NCI-H187 (cell line): ENCODE measurements at places on chromosomes 4 and X.

DNA sequence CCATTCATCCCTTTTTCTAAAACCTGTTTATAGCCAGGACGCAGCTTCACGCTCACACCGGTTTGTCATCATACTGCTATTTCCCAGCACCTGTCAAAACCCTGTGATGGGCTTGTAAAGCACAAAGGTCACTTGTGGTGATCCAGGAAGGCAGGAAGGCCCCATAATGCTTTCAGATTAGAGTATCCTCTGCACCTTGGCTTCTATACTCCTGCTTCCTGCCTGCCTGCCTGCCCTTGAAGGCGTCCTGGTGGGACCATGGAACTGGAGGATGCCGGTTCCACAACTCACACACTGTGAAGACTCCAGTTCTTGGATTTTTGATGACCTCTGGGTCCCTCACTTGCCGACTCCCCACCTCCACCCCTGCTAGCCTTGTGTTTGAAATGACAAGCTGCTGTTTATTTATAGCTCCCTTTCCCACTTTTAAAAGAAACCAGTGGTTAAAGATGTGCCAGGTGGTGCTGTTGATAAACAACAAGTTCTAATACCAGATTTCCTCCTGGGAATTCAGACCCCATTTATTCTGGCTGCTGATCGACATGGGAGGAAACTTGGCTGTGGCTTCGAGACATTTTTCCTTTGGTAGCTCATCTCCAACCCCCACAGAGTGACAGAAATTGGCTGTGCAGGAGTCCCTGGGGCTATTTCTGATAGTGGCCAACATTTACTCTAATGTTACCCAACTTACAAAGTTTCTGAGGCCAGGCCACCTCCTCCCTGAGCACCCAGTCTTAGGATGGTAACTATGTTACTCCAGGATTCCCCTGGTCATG is 211.5 kb downstream of the KDR start:
- no peak for DNase-seq

- no peak for DNase-seq
Measured at GRCh38 chr4:27524224-27524623, 663.6 kb downstream of the STIM2 start.

DNA sequence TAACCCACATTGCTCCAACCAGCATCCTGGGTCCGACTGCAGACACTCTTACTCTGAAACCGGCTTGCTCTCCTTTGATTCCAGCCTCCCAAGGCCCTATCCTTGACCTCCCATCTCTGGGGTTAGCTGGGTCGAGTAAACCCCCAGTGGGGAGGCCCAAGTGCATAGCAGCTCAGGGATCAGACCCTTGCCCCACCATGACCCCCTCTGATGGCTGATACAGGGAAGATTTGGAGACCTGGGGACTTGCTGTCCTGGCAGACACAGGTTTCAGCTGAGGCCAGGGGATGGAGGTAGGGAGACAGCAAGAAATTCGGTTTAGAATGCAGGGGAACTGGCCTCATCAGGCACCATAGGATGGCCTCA is 23.6 kb upstream of the CDKL5 start:
- DNase-seq: no peak

DNA sequence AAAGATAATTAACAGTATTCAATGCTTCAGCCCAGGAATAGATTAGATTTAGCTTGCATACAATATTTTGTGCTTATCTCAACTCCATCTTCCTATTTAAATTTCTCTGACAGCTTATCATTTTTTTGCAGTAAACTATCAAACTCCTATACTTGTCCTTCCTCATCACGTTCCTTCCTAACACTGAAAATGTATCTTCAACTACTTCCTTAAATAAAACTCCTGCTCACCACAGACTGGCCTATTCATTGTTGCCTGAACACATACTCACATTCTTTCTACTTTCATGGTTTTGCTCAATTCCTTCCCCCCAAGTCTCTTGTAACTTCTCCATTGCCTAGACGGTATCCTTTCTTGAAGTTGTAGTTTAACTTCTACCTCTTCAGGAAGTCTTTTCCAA is 28.5 kb upstream of the PTPN13 start:
- no peak for DNase-seq

GRCh38 chr4:86626066-86626465 is 32.0 kb downstream of the PTPN13 start:
- DNase-seq: no peak

- DNase-seq: peak; percentile 95
Measured at GRCh38 chrX:15335135-15336022, at the start of gene PIGA. Gene PIGA (minus strand): TSS chrX:15335523. CDS start chrX:15331930, 3,593 bp downstream.

DNA sequence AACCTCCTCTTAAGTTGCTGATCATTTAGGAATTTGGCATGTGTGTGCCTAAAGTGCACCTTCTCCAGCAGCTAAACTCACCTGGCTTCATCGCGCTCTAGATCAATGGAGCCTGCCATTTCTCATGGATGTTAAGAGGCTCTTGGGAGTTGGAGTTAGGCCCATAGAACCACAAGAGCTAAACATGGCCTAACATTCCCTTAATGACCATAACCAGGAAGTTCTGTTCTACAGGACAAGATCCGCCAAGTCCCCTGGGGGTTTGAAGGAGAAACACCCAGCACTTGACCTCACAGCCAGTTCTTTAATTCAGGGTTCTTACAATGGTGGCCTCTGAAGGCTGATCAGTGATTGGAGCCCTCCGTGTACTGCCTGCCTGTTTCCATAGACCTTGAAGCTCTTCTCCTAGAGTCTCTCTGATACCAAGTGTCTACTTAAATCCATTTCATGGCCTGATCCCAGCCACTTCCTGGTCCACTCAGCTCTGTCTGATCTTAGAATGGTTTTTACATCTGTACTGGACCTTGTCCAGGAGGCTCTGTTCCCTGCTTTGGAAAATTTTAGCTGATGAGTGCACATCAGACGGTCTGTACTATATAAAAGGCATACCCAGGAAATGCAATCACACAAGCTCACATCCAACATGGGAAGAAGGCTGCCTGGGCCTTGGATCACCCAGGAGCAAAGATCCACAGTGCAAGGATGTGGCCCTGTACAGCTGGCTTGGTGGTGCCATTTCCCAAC is 45.1 kb downstream of the RPS3A start:
- DNase-seq: no peak

DNA sequence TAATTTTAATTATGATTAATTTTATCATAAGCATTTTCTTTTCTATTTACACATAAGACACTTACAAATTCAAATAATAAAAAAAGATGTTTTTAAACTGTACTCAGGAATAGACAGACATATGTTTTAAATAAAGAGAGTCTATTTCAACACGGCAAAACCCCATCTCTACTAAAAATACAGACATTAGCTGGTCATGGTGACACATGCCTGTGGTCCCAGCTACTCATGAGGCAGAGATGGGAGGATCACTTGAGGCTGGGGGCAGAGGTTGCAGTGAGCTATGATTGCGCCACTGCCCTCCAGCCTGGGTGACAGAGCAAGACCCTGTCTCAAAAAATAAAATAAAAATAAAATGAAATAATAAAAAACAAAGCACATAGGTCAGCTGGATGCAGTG is 14.8 kb downstream of the FAM9B start:
- DNase-seq: no peak

DNA sequence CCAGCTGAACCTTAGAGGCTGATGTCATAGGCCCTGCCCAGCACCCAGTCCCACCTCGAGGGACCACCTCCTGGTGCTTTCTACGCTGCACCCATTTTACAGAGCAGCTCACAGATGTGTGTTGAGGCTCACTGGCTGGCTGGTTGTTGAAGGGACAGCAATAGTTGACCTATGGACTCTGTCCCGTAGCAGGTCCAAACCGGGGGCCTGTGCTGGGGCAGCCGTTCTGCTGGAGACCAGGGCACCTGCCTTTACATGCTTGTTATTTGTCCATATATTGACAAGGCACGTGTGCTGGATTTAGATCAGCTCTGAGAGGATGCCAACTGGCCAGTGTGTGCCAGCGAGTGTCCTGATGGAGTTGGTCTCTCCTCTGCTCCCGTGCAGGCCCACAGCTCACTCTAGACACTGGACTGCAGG is 58.1 kb downstream of the TNIP2 start:
- DNase-seq: no peak

GRCh38 chrX:110989447-110989846 is 106.5 kb upstream of the PAK3 start:
- no peak for DNase-seq
